Occipital lobe (tissue), 3 donors: ENCODE measurements at places on chromosomes 2 and 18. TPM values are rescaled to one million over a fixed set of nuclear protein-coding genes. Genes with fewer than 3 reads are reported as not detected.

The FAM136A gene
- total RNA-seq, result 28.2 TPM

The PAX8 gene
- not detected for total RNA-seq

The LYG1 gene
- 0.47 TPM for total RNA-seq

The NEU2 gene
- not detected for total RNA-seq

The NPHP1 gene
- total RNA-seq, result 4.4 TPM

The KIF5C gene
- 379 TPM for total RNA-seq
